Activated B cell treated with CpG ODN at 0.5 μM for 24 hours (primary cell): ENCODE measurements at places on chromosomes 7 and 10.

GRCh38 chr10:128932071-128932820 lies 534.8 kb upstream of the MGMT start:
- DNase-seq = no peak
- H3K36me3 ChIP-seq = no peaks in the 10 kb centered on the region
- no peak overlapping the region for H3K27ac ChIP-seq
- H3K4me3 ChIP-seq = no peak overlapping the region

DNA sequence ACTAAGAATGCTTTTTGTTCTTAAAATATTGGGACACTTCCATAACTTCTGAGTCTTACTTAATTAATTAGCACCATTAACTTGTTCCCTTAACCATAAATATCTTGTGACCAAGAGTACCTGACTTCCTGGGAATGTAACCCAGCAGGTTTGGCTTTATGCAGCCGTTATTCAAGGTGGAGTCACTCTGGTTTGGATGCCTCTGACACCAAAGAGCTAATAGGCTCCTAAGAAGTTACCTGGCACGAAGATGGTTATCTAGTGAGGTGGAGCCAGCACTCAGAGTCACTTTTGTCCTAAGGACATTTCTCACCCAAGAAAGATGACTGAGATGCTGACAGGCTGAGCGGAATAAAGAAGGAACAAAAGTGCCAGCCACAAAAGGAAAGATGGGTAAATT lies 172.3 kb downstream of the C1GALT1 start:
- no peaks in the 10 kb centered on the region for H3K4me1 ChIP-seq
- H3K27me3 ChIP-seq = peaks cover 13% of the 10 kb centered on the region
- H3K4me3 ChIP-seq = no peak overlapping the region
- no peaks in the 10 kb centered on the region for H3K36me3 ChIP-seq
- H3K27ac ChIP-seq = no peak overlapping the region

DNA sequence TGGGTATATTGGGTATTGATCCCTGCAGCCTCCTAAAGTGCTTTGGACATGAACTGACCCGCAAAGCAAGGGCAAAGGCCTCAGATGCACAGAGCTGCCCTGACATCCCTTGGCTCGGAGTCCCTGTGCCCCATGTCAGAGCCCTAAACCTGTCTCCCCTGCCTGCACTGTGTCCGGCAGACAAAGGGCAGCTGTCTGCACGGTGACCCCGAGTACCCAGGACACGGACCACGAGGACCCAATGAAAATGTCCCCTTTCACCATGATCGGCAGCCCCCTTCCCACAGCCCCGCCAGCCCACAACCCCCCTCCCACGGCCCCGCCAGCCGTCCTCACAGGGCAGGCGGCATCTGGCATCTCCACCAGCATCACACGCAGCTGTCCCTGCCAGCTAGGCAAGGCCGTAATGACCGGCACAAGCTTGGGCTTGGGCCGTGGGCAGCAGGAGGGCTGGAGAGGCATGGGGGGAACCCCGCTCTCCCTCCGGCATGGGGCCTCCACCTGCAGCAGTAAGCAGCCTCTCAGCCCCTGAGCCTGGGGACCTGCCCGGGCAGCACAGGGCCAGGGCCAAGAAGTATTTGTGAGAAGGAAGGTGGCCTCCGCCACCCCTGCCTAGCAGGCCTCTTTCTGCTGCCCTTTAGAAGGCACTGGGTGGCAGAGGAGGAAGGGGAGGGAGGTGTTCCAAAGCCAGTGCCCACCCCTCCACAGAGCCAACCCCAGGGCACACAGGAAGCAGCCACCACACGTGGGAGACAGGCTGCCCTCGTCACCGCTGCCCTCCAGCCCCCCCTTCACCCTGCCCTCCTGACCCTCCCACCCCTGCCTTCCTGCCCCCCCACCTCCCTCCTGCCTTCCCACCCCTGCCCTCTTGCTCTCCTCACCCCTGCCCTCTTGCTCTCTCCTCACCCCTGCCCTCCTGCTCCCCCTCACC lies 10.1 kb downstream of the NUDT1 start:
- no peak overlapping the region for H3K4me3 ChIP-seq
- H3K4me1 ChIP-seq = peaks cover 38% of the 10 kb centered on the region
- peaks cover 49% of the 10 kb centered on the region for H3K36me3 ChIP-seq

GRCh38 chr7:28626221-28626620 lies 213.9 kb downstream of the CREB5 start:
- H3K4me1 ChIP-seq = no peaks in the 10 kb centered on the region
- peaks cover 13% of the 10 kb centered on the region for H3K27me3 ChIP-seq
- no peak overlapping the region for H3K27ac ChIP-seq
- no peak overlapping the region for H3K4me3 ChIP-seq
- no peak for DNase-seq
- no peaks in the 10 kb centered on the region for H3K36me3 ChIP-seq

DNA sequence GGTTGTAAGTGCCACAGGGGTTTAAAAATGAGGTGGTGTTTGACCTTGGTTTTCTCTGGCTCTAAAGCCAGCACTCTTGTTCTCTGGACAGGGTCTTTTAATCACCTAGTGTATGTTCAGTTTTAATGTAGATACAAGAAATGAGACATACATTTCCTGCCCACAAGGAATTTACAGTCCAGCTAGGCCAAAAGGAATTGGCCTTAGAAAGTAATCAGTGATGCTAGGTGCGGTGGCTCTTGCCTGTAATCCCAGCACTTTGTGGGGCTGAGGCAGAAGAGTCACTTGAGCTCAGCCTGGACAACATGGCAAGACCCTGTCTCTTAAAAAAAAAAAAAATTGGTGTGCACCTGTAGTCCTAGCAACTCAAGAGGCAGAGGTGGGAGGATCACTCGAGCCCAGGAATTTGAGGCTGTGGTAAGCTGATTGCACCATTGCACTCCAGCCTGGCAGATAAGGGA lies 100.2 kb downstream of the LRMDA start:
- DNase-seq = no peak
- H3K36me3 ChIP-seq = no peaks in the 10 kb centered on the region
- H3K4me1 ChIP-seq = no peaks in the 10 kb centered on the region

DNA sequence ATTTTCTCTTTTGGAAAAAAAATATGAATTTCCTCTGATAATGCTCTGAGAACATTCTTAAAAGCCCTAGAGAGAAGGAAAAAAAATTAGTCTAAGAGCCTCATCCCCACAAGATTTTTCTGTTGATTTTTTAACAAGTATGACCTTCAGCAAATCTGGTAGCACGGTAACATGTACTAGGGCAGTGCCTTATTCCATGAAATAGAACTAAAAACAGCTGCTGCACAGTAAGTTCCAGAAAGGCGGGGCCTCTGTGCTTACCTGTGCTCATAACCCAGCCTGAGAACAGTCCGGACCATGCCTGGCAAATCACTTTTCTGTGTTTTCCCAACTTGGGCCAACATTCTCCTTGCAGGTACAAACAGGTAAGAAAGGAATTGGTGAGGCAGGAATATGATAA lies 519.1 kb upstream of the AKR1E2 start:
- H3K27me3 ChIP-seq = no peaks in the 10 kb centered on the region
- H3K36me3 ChIP-seq = no peaks in the 10 kb centered on the region
- peaks cover 5% of the 10 kb centered on the region for H3K4me1 ChIP-seq
- DNase-seq = no peak
- no peak overlapping the region for H3K27ac ChIP-seq

DNA sequence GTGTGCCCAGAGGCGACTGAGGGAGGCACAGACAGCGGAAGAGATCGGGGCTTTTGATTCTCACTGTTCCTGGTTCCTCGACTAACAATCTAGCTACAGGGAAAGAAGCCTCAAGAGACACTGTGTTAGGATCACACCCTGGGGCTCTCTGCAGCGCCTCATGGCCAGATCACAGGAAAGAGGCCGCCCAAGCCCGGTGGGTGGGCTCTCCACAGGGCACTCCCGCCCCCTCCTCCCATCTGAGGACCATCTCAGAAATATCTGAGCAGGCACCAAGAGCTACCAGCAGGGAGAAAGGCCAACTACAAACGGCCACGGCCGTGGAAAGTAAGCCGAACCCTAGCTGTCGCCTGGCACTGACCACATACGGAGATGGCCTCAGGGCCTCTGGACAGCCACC lies 224.2 kb downstream of the MLLT10 start:
- DNase-seq = no peak
- H3K4me1 ChIP-seq = no peaks in the 10 kb centered on the region
- no peak overlapping the region for H3K4me3 ChIP-seq
